ENCODE measurements at places on chromosomes 5 and 9.
A peak's percentile ranks its signal among the peaks of the same experiment; 100 is the strongest.

DNA sequence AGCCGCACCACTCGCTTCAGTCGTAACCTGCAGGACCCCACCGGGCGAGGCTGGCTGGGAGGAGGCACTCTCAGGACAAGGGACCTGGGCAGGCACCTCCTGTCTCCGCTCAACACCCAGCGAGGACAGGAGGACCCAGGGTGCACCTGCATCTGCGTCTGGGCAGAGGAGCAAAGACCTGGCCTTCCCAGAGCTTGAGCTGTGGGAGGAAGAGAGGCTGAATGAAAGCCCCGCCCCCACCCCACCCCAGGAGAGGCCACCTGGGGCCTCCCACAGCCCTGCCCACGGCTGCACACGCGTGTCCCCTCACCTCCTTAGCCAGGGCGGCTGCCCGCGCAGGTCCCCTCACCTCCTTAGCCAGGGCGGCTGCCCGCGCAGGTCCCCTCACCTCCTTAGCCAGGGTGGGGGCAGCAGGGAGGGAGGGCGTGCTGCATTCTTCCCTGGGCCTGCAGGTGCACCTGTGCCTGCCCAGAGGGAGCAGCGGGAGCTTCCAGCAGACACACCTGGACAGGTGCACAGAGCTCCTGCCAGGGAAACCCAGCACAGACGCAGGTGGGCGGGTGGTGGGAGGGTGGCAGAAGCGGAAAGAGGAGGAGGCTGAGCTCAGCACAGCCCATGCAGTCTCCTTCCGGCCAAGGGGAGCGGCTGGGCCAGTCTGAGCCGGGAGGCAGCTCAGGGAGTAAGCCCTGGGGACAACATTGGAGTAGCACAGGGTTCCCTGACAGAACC, 18.5 kb upstream of the SLC12A7 start:
- DNase-seq = peak; percentile 71

GRCh38 chr5:124512236-124512635, 234.2 kb downstream of the ZNF608 start:
- no peak for DNase-seq

DNA sequence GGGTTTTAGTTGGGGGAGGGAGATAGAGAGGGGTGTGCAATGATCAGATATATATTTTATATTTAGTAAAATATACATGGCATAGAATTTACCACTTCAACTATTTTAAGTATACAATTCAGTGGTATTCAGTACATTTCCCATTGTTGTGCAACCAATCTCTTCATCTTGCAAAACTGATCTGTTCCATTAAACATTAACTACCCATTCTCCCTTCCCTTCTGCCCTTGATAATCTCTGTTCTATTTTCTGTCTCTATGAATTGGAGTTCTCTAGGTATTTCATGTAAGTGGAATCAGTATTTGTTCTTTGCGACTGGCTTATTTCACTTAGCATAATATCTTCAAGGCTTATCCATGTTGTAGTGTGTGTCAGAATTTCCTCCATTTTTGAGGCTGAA, 38.6 kb downstream of the TGFBI start:
- DNase-seq = no peak

GRCh38 chr5:5317976-5318375, 104.5 kb upstream of the ICE1 start:
- no peak for DNase-seq

DNA sequence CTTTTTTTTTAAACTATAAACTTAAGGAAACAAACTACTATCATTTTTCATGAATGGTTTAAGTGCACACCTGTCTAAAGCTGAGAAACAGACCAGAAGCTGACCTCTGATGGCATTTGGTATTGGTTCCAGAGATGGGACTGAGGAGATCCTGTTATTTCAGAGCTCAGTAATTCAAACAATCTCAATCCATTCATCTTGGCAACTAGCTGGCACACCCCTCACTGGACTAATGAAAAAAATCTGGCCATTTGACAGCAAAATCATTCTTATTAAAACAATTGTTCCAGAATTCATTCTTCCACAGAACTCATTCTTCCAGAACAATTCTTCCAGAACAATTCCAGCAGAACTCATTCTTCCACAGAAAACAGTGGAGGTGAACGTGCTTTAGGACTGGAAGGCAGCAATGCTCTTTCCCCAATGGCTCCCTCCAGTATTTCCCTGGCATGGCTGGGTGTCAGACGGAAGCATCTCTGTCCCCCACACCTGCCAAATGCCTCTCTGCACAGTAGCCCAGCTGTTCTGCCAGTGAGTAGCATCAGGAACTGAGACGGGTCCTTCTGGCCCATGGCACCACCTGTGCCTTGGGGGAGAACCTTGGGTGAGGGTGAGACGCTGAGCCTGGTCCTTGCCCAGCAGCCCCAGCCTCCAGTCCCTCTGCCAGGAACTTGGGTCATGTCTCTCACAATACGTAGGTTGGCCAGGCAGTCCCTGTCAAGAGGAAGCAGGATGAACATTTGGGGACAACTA, 87.5 kb upstream of the EQTN start:
- no peak for DNase-seq

DNA sequence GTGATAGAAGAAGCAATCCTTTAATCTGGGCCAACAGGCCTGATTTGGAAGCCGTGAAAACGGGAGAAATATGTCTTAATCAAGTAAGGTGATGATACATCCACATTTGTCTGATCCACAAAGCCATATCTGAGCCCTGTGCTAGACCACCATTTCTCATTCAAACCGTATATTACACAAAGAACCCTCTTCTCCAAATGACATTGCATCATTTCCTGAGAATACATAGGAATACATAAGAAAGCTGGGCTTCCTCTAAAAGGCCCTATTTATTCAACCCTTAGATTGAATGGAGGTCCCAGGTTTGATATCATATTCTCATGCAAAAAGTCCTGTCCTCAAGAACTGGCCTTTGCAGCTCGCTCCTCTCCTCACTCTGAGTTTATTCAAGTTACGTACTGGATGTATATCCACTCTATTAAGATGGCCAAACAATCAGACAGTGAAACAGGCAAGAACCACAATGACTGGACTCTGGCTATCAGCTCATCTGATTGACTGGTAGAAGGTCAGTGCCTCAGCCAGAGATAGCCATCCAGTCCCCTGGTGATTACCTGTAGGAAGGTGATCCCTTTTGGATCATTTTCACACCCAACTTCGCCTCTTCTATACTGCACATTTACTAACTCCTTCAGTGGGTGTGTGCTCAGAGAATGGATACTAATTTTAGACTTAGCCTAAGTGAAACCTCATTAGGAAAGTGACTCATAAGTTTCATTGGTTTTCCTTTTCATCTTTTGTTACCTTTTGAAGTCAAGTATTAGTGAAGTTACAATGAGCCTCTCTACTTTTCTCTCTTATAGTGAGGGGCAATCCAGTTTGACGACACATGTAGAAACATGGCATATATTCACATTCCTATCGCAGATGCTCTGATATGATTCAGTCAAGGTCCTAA, 167.6 kb upstream of the WWC1 start:
- peak; percentile 75 for DNase-seq

DNA sequence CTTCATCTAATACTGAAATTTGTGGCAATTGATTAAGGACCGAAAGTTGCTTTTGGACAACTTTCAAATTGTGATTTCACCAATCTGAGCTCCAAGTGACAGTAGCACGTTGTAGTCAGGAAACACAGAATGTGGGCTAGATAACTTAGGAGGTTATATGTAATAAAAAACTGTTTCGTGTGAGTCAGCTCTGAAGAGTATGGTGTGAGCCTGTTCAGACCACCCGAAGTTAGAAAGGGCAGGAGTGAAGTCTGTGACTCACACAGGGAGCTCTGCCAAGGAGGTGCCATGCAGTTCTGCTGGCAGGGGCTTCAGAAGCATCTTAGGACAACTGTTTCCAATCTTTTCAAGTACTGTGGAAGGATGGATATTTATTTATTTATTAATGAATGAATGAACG, 16.4 kb upstream of the ZBTB34 start:
- no peak for DNase-seq

DNA sequence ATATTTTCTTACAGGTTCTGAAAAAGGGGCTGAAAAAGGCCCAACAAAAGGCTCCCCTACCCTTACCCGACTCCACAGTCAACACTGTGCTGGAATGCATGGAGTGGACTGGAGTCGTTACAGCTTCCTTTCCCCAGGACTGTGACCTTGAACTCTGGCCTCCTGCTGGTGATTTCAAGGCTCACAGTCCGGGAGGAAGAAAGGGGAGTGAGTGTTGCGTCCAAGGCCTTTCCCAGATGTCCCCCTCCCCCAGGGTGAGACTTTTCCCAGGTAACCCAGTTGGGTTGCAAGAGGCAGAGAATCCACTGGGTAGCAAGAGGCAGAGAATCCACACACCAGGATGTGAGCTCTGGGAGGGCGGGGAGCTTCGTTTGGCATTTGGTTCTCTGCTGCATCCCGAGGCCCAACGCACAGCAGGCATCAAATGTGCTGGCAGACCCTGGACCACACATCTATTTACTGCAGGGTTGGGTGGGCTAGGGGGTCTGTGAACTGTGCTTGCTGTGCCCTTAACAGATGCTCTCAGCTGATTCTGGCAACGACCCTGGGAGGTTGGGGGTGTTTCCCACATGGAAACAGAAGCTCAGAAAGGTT, 37.5 kb downstream of the FABP6 start:
- no peak for DNase-seq

Data from GM13976 (cell line).